Endothelial cell of umbilical vein (primary cell): ENCODE measurements at places on chromosomes 7 and 10. TPM values are rescaled to one million over a fixed set of nuclear protein-coding genes. Genes with fewer than 3 reads are reported as not detected.

ACTR3C gene
- 0.69 TPM in 1 of 2 replicates, not detected in the other for total RNA-seq

SSBP1 gene
- total RNA-seq, result 164 and 169 TPM in 2 replicates

ERCC6 gene
- 39.6 and 59.6 TPM in 2 replicates for total RNA-seq

LRRD1 gene
- 0.46 TPM in 1 of 2 replicates, not detected in the other for total RNA-seq

MAGI2 gene
- 5.8 and 6.0 TPM in 2 replicates for total RNA-seq

SNX10 gene
- total RNA-seq, result 0.80 and 1.2 TPM in 2 replicates

PRLHR gene
- not detected in 2 replicates for total RNA-seq

AGAP4 gene
- total RNA-seq, result 16.2 and 18.2 TPM in 2 replicates

UCMA gene
- total RNA-seq, result not detected in 2 replicates

RRP12 gene
- total RNA-seq, result 35.8 and 40.9 TPM in 2 replicates

FAM25G gene
- not detected in 2 replicates for total RNA-seq

TRPV5 gene
- total RNA-seq, result not detected in 2 replicates

ZNF365 gene
- total RNA-seq, result 2.9 and 5.5 TPM in 2 replicates

PIK3AP1 gene
- total RNA-seq, result not detected in 2 replicates

GBX1 gene
- not detected in 2 replicates for total RNA-seq
